ENCODE measurements at places on chromosomes 4 and X.
A peak's percentile ranks its signal among the peaks of the same experiment; 100 is the strongest.

DNA sequence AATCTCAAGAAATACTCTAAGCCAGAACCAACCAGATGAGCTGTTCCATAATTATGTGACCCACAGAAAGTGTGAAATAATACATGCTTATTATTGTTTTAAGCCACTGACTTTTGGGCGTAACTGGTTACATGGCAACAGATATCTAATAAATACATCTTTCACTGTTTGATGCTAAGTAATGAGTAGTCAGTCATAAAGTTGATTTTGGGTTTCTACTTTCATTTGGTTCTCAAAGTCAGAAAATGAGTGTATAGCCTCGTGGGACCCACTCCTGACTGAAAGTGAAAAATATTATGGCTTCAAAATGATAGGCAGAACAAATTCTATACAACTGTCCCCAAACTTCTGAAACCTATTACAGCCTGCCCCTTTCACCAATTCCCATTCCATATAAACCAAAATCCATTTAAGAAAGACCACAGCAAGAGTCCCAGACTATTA is 88.0 kb upstream of the CBR4 start:
- no peak for DNase-seq

DNA sequence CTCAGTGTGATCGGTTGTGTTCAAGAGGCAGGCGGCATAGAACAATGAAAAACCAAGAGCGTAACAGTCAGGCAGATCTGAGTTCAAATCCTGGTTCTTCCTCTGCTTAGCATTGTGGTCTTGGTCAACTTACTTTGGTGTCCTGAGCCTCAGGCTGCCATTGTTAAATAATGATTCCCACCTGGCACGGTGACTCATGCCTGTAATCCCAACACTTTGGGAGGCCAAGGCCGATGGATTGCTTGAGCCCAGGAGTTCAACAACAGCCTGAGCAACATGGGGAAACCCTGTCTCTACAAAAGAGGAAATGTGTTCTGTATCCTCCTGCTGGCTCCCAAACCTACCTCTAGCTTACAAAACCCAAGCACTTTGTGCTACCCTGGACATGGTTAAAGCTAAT is 129.0 kb upstream of the STX18 start:
- no peak for DNase-seq

GRCh38 chr4:71185037-71185436 is 153.8 kb upstream of the SLC4A4 start:
- no peak for DNase-seq

GRCh38 chr4:125254106-125254505 is 60.6 kb upstream of the FAT4 start:
- no peak for DNase-seq

DNA sequence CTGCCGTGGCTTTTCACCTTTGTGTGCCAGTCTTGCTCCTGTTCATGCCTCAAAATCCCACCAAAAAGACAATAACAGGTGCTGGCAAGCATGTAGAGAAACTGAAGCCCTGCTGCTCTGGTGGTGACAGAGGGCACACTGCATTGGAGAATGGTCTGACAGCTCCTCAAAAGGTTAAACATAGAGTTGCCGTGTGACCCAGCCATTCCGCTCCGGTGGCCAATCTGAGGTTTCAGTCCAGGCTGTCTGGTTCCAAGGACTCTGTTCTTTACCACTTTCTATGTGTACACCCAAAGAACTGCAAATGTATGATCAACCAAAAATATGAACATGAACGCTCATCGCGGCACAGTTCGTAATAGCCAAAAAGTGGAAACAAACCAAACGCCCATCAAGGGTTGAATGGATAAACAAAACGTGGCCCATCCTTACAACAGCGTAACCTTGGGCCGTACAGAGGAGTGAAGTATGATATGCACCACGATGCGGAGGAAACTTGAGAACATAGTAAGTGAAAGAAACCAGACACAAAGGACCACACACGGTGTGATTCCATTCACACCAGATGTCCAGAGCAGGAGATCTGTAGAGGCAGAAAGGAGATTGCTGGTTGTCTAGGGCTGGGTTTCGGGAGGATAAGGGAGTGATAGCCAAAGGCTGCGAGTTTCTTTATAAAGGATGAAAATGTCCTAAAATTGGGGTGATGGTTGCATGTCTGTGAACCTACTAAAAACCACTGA is 33.6 kb upstream of the WFS1 start:
- no peak for DNase-seq

- DNase-seq, result no peak
These were observed 92.9 kb downstream of the BCOR start for GRCh38 chrX:40004921-40005291.

DNA sequence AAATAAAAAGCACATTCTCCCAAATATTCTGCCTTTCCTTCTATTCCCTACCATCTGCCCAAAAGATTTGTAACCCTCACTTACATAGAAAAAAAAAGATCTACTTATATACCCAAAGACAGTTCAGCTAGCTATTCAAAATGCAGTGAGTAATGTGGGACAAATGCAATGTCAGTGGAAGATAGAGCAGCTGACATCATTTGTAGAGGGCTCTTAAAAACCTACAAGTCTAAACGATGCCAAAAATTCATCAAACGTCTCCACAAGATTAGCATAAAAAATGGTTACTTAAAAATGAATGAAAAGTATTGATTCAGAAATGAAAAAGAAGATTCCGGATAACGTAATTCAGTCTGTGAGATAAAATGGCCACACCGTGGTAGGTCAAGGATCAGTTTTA is 96.5 kb downstream of the ASB9 start:
- DNase-seq, result no peak

- peak; percentile 21 for DNase-seq
These were observed 1.6 kb downstream of the SEPTIN11 start for GRCh38 chr4:76950956-76951671.

DNA sequence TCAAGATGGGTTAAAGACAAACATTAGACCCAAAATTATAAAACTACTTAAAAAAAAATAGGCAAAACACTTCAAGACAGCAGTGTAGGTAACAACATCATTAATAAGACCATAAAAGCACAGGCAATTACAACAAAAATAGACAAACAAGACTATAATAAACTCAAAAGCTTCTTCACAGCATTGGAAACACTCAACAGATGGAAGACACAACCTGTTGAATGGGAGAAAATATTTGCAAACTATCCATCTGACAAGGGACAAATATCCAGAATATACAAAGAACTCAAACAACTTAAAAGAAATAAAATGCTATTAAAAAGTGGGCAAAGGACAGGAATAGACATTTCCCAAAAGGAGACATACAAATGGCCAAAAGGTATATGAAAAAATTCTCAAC is 170.7 kb downstream of the HHIP start:
- DNase-seq, result no peak

- no peak for DNase-seq
These were observed 22.2 kb downstream of the IL2 start for GRCh38 chr4:122434285-122434684.

GRCh38 chrX:19677121-19677520 is 161.8 kb upstream of the MAP3K15 start:
- no peak for DNase-seq

GRCh38 chr4:53518807-53519206 is 72.5 kb downstream of the LNX1 start:
- DNase-seq, result no peak

DNA sequence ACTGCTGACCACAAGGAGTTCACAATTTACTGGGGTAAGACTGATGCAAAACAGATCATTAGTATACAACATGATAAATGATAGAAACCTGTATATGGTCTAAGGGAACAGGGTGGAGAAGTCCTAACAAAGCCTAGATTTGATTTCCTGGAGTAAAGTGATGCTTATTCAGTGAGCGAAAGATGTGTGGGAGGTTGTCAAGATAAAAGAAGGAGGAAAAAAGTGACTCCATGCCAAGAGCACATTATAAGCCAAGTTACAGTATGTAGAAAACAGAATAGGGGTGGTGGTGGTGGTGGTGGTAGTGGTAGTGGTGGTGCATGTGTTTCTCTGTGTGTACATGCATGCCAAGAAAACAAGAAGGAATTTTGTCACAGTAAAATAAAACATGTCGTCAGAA is 325.2 kb downstream of the MAPK10 start:
- no peak for DNase-seq

DNA sequence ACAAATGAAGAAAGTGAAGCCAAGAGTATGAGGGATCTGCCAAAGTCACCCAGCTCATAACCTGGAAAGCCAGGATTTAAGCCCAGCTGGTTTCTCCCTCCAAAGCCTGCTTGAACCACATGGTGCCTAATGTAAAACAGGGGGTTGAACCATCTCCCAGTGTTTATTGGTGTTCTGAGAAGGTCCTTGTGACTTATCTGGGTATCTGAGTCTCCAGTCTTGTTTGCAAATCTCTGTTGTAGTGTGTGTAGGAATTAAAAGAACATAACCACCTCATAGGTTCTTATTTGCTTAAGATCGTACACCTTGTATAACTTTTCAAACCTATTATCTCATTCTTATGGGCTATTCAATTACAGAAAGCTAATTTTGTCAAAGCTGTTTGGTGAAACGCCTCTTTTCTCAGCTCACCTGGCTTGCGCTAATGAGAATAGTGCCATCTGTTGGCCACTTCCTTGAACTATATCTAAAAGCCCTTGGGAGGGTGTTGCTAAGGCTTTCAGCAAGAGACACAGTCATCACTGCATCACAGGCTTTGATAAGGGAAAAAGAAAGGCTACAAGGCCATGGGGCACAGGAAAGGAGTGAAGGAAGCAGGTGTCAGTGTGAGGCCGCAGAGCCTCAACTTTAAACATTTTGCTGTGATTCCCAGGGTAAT is 34.0 kb downstream of the ETDB start:
- peak; percentile 59 for DNase-seq

- DNase-seq, result no peak
These were observed 71.6 kb downstream of the MCUB start for GRCh38 chr4:109631532-109632108.

- no peak for DNase-seq
These were observed 42.1 kb downstream of the WDFY3 start for GRCh38 chr4:84924434-84924833.

- no peak for DNase-seq
These were observed 777.3 kb downstream of the PCDH18 start for GRCh38 chr4:136754810-136755530.

DNA sequence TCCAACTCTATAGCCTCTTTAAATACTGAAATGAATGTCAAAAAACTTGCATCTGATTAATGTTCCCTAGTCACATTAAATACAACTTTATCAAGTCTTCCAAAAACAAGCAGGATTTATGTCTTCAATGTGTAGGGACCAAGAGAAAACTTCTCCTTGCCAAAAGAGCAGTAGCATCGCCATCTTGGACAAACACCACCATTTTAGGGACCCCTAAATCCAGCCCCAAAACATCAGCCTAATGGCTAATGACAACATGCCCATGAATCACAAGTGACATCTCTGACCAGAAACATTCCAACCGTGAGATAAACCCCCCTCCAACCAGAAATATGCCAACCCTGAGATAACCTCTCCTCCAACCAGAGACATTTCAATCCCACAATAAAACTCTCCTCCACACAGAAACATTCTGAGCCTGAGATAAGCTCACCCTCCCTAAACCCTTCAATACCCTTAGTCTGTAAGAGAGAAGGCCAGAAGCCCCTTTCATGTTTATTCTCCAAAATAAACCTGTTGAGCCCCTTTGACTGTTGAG is 697.4 kb downstream of the TRAM1L1 start:
- DNase-seq, result no peak

DNA sequence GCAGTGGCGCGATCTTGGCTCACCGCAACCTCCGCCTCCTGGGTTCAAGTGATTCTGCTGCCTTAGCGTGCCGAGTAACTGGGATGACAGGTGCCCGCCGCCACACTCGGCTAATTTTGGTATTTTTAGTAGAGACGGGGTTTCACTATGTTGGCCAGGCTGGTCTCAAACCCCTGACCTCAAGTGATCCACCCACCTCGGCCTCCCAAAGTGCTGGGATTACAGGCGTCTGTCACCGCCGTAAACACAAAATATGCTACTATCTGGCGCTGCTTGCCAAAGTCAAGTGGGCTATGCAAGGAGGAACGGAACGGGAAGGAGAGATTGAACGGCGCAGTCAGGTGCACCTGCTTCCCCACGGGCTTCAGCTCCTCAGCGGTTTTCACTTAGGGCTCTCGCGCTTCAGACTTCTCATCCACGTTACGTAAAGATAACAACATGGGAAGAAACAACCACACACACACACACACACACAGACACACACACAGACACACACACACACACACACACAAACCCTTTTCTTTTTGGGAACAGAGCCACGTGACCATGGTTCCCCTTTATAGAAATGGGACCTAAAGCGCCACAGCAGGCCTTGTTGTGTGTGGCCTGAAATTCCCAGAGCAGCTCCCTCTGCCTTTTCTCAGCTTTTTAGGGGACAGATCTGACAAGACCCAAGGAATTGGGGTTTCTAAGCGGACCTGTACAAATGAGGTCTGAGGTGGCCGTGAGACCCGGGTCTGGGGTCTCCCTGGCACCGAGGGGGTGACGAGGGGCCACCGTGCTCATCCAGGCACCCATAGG is 1.5 kb downstream of the P2RY8 start:
- DNase-seq, result peak; percentile 89

- peak; percentile 90 for DNase-seq
These were observed 35.2 kb upstream of the PHEX start for GRCh38 chrX:21996872-21997455.

DNA sequence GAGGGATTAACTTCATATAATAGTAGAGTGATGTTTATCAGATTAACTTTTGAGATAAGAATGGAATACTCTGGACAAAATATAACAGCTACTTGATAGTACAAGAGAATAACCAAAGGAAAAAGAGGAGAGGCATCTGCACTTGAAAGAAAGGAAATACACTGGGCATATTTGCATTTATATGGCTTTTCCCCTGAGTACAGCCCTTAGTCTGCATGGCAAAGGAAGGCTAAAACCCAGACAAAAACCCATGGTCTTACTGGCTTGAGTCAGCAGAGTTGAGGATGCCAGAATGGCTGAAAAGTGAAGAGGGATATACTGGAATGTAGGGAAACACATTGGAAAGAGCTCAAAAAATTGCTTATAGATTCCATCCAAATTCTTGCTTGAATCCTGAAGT is 101.6 kb downstream of the COL4A5 start:
- no peak for DNase-seq

- no peak for DNase-seq
These were observed 116.2 kb upstream of the SLC4A4 start for GRCh38 chr4:71222661-71223060.

GRCh38 chr4:24605216-24605615 is 20.9 kb upstream of the DHX15 start:
- no peak for DNase-seq

DNA sequence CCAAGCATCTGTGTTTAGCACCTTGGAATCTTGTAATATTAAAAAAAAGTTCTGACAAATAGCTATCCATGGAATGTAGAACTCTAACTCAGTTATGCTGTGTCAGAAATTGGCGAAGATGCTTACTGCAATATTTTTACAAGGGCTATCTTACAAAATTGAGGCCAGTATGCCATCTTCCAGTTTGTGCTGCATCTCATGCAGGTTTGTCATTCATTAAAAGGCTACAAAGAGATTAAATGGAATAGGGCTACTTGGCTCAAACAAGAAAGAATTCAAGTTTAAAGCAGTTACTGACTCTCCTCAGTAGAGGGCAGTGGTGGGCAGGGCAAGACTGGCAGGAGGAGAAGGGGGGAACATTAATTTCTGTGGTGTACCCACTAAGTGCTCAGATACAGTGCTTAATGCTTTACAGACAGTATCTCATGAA is 66.5 kb downstream of the SHROOM4 start:
- no peak for DNase-seq

- no peak for DNase-seq
These were observed 52.4 kb upstream of the IL21 start for GRCh38 chr4:122673252-122673651.

GRCh38 chr4:159564615-159565014 is 461.7 kb downstream of the RAPGEF2 start:
- no peak for DNase-seq

GRCh38 chr4:154490583-154491340 is 837 bp downstream of the DCHS2 start:
- DNase-seq, result no peak
